CD4-positive, alpha-beta T cell treated with Interleukin-4 for 4 hours (primary cell): ENCODE measurements at places on chromosomes 4 and X.
A peak's percentile ranks its signal among the peaks of the same experiment; 100 is the strongest.

- DNase-seq = no peak
Measured at GRCh38 chrX:40016749-40017148, 81.0 kb downstream of the BCOR start.

DNA sequence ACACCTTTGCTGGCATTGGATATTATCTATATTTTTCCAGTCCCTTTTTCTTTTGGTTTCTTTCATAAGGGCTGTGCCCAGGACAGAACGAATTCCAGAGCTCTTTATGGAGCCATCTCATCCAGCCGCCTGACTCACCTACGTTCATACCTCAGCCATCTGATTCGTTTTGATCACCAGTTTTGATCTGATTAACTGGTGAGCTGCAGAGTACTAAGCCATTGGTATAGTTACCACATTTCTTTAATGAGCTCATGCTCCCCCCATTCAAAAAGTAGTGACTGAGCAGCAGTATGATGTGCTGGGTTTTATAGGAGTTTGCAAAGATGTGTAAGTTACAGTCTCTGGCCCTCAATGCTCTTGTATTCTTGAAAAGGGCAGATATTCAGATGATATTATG is 43.0 kb upstream of the CDKN2AIP start:
- no peak for DNase-seq

- DNase-seq = no peak
Measured at GRCh38 chr4:16329125-16329796, 103.0 kb upstream of the TAPT1 start.

DNA sequence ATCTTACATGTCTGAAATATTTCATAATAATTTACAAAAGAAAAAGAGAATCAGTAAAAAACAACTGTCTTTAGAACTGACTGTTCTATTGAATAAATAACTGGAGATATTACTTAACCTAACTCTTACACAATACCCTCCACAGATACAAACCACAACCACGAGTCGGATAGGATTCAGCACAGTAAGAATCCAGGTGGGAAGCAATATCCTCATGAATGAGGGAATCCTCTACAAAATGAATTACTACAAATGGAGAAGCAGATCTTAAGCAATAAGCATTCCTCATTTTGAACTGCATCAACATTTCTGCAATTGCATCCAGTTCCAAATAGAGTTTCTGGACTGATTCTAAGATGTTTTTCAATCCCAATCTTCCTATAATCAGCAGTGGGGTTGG is 227.1 kb downstream of the SH2D1A start:
- DNase-seq = no peak

GRCh38 chr4:94304365-94304971 is 38.2 kb downstream of the HPGDS start:
- DNase-seq = peak; percentile 37

DNA sequence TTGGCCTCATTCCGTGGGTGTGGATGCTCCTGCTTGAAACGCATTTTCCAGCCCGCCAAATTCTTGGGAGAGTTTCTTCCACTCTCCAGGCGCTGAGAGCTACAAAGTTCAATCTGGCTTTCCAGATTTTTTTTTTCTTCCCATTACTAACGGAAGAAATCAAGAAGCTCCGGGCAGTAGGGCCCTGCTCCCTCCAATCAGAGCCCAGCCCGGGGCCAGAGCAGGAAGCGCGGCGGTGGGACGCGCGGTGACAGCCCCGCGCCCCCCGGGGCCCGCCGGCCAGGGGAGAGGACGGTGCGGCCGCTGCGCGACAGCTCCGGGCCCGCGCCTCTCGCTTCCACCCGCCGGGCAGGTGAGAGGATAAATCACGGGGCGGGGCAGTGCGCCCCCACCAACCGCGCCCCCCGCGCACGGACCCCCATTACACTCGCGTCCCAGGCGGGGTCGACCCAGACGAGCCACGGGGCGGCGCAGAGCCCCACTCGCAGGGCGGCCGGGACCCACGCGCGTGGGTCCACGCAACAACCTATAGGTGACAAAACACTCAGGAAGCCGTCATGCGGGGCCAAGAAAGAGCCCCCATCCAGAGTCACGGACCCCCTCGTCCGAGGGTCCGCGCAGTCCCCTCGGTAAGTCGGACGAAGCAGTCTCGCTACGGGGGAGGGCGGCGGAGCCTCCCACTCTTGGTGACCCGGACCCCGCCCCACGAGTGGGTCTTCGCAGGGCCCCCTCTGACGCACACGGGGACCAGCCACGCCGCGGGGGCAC is 868 bp downstream of the AFAP1 start:
- DNase-seq = peak; percentile 19

GRCh38 chr4:188780028-188780427 is 640.8 kb downstream of the TRIML1 start:
- DNase-seq = no peak

DNA sequence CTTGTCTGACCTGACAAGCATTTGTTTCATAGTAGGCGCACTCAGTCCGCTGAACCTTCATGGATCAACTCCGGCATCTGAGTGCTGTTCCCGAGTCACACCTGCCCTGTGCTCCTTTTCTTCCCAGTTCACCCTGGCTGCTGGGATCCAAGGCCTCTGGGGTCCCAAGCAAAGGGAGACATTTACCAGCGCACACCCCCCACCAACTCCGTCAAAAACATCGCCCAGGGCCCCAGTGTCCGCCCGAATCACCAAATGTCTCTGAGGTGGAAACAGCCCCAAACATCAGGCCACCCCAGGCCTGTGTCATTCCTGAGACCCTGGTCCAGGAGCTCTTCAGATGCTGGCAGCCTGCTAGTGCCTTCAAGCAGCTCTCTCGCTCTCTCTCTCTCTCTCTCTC is 5.1 kb downstream of the BLOC1S4 start:
- DNase-seq = no peak

GRCh38 chr4:2289955-2290333 is 28.0 kb upstream of the MXD4 start:
- no peak for DNase-seq

- no peak for DNase-seq
Measured at GRCh38 chr4:41999321-41999720, 9.0 kb downstream of the SLC30A9 start.

- no peak for DNase-seq
Measured at GRCh38 chrX:108299101-108299591, 139.1 kb downstream of the COL4A6 start.

DNA sequence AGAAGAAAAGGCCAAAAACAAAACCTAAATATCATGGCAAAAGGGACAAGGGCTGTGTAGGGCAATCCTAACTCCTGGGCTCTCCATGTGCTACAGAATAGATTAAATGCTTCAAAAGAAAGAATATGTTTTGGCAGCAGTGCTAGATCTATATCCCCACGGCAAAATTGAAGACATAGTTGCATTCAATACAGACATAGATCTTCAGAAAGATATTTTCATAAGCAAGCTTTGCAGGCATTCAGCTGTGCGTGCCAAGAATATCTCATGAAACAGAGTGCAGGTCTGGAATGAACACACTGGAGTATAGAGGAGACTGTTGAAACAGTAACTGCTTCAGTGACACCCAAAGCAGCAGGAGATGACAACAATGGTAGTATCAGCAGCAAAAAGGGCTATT is 1476.9 kb downstream of the ARAP2 start:
- DNase-seq = no peak

- no peak for DNase-seq
Measured at GRCh38 chr4:144644368-144645101, 1.4 kb upstream of the HHIP start.

DNA sequence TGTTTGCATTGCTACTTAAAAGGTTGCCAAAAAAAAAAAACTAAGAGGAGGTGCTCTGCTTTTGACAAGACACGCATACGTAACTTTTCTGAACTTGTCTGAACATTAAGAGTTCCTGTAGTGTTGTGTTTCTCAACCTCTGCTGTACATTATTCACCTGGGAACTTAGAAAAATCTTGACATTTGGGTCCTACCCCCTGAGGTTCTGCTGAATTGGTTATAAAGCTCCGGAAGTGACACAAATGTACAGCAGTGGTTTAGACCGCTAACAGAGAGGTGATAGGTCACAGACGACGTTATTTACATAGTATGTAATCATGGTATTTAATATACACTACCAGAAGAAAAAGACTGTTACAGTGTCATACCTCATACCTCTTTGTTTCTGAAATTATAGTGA is 61.1 kb downstream of the CPEB2 start:
- DNase-seq = no peak

DNA sequence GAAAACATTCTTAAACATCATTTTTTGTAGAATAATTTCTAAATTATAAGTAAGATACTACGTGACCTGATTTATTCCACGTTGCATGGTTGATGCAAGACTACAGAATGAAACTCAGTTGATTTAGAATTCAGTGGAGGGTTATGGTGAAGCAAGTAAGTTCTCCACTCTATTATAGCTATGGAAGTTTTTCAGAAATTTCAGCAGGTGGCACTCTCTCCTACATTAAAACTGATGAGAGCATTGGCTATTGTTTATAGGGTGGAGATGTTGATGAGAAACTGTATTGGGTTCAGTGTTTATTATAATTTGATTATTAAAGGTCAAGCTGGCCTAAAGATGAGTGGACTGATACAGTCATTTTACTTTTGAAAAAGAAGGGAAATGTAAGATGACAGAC is 88.0 kb downstream of the FNIP2 start:
- DNase-seq = peak; percentile 38

DNA sequence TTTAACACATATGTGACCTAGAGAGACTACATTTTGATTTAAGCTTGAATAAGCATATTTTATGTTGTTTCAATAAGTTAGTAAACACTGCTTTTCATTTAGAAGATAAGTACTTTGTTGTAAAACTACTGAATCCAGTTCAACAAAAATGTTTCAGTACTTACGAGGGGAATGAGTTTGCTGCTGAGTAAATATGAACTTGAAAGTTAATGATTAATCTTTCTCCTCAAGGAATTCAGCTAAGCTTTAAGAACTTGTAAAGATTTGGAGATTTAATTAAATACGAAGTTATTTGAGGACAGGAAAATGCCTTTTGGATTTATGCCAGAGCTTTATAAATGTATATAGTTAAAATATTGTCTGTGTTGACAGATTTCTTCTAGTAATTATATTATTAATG is 933.0 kb upstream of the LCORL start:
- no peak for DNase-seq

DNA sequence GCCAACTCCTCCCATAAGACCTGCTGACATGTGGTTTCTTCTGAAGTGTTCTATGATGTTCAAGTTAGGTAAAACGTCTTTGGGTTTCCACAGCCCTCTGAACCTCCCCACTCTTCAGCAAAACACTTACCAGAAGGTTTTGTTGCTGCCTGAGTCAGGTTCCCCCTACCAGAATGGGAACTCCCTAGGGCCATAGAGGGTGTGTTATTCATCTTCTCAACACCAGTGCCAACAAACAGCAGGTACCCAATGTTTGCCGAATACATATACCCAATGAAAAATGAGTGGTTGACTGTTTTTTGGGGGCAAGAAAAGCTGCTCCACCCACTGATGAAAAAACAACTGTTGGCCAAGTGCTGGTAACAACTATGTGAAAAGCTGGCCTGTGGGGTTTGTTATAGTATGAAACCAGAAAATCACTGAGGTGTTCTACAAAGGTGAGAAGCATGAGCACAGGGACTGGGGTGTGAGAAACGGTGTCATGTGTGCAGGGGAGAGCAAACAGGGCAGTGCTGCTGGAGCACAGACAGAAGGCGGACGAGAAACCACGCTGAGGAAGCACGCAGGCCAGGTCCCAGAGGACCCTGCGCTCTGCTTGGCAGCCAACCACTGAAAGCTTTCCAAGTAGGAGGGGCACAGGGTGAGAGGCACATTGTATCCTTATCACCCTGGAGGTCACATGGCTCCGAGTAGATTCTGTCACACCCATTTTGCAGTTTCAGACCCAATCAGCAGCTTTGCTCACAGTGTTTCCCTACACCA is 28.8 kb downstream of the ATP8A1 start:
- peak; percentile 73 for DNase-seq

GRCh38 chr4:173231916-173232315 is 63.3 kb downstream of the GALNT7 start:
- no peak for DNase-seq

GRCh38 chr4:79848329-79848728 is 224.7 kb downstream of the ANTXR2 start:
- no peak for DNase-seq

DNA sequence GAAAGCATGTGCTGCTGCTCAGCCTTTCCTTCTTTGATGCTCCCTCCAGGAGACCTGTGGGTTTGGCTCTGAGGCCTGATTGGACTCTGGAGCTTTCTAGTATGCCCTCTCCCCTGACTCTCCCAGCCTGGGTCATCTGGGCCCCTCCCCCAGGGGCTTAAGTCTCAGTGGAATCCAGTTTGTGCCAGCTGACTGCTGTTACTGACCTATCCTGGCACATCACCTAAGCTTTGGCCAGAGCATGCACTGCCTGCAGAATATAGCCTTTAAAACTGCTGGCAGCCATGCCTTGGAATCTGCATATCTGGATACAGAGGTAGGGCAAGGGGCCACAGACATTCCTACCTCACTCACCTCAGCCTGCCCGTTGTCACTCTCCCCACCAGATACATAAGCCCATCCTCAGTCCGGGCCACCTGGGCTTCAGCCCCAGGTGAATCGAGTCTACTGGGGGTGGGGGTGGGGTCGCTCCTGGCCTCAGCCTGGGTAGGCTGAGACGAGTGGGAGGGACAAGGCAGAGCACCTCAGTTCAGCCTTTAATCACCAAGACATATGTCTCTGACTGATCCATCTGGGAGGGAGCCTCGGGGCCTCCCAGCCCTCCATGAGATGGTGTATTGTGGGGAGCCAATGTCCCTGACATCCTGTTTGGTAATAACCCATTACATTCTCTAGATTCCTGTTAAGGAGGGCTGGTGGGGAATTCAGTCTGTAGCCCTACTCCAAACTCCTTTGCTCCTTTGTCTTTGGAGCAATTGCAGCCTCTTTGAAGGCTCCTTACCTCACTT is 61.2 kb downstream of the STARD8 start:
- DNase-seq = no peak

- DNase-seq = no peak
Measured at GRCh38 chr4:7146786-7147115, 45.6 kb upstream of the SORCS2 start.

GRCh38 chrX:50475208-50475607 is 4.6 kb upstream of the DGKK start:
- no peak for DNase-seq

DNA sequence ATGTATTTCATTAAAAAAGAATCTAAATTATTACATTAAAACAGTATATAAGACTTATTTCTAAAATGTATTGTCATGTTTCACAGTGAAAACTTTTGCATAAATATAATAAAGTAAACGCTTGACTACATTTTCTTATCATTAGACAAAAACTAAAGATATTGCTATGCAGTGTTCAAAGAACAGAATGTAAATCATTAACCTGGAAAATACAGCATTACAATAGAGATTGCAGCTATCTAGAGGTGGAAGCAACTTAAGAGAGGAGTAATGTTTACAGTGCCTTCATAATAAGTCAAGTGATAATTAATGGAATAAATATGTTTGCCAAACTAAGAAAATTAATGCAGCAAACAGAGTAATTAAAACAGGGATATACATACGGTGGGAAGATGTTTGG is 940.9 kb downstream of the FSTL5 start:
- no peak for DNase-seq
